ENCODE measurements at places on chromosomes 3 and 15.

GRCh38 chr15:60074181-60074885, 70.2 kb downstream of the FOXB1 start:
- DNase-seq, result no peak

DNA sequence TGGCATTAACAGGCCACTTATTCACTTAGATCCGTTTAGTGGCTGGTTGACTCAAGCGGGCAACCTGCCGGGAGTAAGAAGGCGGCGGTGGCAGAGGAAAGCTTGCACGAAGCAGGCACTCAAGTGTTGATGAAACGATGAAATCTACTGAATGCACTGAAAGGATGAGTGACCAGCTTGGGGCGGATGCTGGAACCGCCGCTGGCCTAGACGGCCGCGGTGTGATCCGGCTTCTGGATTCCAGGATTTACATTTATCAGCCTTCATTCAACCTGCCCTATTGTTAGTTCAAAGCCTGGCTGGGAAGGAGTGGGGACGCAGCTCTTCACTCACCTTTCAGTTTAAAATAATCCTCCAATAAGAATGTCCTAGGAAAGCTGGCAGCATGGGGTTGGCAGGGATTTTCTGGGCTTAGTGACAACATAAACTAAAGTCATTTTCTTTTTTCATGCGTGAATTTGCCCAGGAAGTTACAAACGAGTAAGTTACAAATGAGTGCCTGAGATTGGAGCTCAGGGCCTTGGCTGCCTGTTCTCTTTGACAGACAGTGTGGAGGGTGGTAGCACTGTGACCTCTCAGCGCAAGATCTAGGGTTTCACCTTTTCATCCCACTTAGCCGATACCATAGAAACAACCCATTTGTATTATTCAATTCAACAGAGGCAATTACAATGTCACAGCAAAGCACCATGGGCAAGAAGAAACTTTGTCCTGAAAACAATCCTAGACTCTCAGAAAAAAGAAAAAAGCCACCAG, 1.1 kb upstream of the PLCH1 start:
- DNase-seq, result no peak

GRCh38 chr3:102530415-102531181, 95.8 kb downstream of the ZPLD1 start:
- DNase-seq, result no peak

- no peak for DNase-seq
These were observed 59.9 kb downstream of the CGNL1 start for GRCh38 chr15:57436166-57436565.

GRCh38 chr3:58628823-58629562, 37.6 kb downstream of the FAM3D start:
- no peak for DNase-seq

GRCh38 chr3:59803268-59803667, 753.4 kb upstream of the CFAP20DC start:
- DNase-seq, result no peak

- no peak for DNase-seq
These were observed 59.2 kb upstream of the FAM174B start for GRCh38 chr15:92714477-92715401.

All from esophagus squamous epithelium (tissue), 5 donors.